ENCODE measurements at places on chromosomes 6 and 20.

DNA sequence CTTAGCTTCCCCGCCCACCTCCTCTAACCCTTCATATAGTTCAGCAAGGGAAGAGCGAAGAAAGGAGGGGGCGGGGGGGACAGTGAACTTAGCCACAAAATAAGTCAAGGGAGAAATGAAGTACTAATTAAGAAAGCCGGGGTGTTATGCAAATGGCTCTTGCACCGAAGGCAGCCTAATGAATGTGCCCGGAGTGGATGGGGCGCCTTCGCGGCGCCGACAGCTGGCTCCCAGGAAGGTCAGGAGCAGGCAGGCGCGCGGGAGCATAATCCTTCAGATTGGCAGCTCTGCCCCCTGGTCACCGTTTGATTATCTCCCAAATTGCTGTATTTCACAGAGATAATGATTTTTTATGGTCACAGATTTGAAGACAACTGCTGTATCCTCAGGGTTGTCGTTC lies 395.1 kb downstream of the TFAP2B start:
- no peak for DNase-seq

DNA sequence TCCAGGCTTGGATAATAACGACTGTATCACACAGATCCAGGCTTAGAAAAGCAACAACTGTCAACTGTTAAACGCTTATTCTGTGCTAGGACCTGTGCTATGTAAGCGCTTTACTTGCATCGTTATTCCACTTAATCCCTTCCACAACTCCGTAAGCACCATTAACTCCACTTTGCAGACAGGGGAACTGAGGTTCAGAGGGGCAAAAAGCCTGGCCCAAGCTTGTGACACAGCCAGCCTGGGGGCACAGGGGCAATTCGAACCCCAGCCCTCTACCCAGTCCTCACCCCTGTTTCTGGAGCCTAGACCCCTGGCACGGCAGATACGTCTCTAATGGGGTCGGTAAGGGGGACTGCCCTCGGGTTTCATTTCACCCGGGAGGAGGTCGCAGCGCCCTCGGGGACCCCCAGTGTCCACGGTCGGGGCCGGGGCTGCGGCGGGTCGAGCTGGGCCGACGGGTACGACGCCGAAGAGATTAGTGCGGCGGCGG lies 411 bp downstream of the DSN1 start:
- no peak for DNase-seq

- DNase-seq = no peak
These were observed 3.3 kb upstream of the TREM1 start for GRCh38 chr6:41289815-41290214.

GRCh38 chr6:151385177-151385576 lies 6.2 kb downstream of the ZBTB2 start:
- DNase-seq = no peak

All from PC-3 (cell line).